ENCODE measurements at places on chromosomes 12 and 14.

DNA sequence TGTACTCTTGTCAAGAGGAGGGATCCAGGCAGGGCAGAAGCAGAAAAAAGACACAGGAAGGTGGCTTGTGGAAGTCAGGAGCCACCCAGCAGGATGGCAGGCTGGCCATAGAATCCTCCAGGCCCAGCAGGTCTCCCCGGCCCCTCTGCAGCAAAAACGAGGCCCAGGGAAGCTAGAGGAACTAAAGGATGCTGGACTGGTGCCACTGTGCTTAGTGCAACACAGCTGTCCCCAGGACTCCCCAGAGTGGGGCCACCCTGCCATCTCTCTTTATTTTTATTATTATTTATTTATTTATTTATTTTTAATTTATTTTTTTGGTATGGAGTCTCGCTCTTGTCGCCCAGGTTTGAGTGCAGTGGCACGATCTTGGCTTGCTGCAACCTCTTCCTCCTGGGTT is 54.1 kb downstream of the PITPNM2 start:
- no peak for DNase-seq

GRCh38 chr12:16358878-16359277 is 11.4 kb downstream of the MGST1 start:
- no peak for DNase-seq

GRCh38 chr12:101490286-101490920 is 15.3 kb downstream of the SPIC start:
- DNase-seq = no peak

DNA sequence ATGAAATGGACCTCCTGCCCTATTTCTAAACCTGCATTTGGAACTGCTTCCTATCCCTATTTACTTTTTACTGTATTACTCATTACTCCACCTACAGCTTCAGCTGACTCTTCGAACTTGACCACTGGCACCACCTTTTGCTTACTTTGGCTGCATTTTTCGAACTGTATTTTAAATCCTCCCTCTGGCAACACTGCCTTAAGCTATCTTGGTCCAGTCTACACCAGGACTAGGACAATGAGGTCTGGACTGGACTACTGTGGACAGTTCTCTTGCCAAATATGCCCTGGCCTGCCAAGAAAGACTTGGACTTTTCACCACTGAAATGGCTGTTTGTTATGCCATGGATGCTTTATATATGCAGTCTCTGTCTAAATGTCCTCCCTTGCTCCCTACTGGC is 328.1 kb downstream of the BTG1 start:
- DNase-seq = no peak

DNA sequence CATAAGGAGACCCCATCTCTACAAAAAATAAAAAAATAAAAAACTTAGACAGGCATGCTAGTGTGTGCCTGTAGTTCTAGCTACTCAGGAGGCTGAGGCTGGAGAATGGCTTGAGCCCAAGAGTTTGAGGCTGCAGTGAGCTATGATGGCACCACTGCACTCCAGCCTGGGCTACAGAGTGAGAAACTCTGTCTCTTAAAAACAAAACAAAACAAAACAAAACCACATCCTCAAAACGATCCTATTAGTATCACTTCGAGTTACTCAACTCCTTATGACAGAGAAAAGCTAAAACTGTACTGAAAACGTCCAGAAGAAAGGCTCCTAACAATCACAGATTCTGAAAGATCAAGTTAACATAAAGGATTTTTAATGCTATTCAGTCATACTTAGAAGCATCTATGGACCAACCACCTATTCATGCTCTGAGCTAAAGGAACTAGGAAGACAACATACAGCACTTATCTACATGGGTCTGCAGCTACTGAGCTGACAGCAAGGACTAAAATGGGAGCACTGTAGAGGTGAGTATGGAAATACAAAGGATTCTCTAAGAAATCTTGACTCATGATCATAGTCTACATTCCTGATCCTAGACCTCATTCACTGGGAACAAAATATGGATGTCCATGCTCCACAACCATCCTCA is 75.3 kb upstream of the DUSP6 start:
- no peak for DNase-seq

GRCh38 chr14:50926851-50927386 is 17.4 kb downstream of the PYGL start:
- no peak for DNase-seq

DNA sequence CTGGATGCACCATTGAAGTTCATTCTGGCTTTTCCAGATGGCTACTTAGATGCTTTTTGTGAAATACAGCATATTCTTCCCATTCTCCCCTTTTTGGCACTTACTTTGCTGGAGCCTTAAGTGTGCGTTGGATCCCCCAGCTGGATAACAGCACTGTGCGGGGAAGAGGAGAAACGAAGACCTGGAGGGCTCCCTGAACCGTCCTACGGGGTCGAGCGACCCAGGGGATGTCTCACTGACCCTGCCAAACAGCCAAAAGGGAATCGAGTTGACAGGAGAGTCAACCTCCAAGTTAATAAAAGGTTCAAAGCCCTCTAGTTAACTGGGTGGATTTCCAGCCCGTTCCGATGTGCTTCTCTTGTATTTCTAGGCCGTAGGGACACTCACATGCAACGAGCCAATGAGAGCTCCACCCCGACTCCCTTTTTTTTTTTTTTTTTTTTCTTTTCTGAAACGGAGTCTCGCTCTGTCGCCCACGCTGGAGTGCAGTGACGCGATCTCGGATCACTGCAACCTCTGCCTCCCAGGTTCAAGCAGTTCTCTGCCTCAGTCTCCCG is 1.0 kb upstream of the CAMKK2 start:
- DNase-seq = no peak
